GM23338 (cell line): ENCODE measurements at places on chromosomes 12 and 14.
A peak's percentile ranks its signal among the peaks of the same experiment; 100 is the strongest.

DNA sequence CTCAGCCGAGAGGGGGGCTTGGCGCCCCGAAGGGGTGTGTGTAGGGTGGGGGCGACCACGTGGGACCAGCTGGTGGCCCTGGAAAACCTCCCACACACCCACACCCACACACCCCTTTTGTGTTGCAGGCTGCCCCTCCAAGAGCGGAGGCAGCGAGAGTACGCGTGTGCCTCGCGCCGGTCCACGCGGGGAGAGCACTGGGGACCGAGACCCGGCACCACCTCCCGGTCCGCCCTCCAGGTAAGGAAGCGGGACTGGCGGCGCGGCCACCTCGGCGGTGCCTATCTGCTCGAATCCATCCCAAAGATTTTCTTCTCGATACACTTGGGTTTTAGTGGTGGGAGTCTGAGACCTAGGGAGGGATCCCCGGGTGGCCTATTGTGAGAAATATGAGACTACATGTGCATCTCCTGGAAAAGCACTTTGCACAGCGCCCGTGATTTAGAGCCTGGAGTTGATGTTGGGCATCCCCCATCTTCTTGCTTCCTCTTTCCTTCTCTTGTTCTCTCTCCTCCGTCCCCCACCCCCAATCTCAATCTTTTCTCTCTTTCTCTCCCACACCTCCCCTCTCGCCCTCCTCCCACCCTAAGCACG lies 393 bp downstream of the SYT1 start:
- DNase-seq: peak; percentile 37

DNA sequence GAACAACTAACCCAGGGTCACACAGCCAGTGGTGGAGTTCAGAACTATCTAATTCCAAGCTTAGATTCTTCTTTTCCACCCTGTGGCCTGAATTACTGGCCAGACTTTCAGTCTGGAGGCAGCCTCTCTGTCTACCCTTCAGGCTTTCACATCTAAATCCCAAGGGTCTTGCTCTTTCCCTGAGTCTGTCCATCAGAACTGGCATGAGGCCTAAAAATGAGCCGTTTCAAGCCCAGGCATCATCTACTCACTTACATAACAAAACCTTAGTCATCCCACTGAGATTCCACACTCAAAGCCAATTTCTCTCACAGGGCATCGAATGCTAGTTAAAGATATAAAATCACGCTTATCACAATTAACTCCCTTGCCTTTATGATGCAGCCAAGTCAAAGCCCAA lies 1.3 kb upstream of the PTGDR start:
- DNase-seq: no peak

- DNase-seq: no peak
Observed at GRCh38 chr14:30381861-30382480, 177.0 kb upstream of the G2E3 start.

- peak; percentile 19 for DNase-seq
Observed at GRCh38 chr12:97075161-97075933, 168.3 kb downstream of the NEDD1 start.

DNA sequence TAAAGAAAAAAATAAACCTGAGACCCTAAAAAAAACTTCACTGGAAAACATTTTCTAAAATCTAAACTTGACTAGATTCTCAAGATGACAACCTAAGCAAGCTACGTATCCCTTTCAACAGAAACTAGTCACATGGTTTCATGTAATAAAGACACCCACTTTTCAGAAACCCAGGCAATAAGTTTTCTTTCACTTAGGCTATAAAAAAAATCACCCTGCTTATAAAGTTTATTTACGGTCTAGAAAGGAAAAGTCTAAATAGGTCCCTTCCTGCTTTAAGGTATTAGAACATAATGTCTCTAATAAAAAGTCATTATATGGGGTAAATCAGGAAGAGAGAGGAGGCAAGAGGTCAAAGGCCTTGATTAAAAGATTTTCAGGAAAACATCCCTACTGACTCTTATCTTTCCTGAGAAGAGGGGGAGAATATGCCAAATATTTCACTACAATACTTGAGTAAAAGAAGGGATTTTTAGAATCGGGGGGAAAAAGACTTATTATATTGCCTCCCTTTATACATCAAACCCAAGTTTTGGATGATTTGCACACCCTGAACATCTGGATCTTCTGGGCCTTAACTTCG lies 9.5 kb downstream of the CLIP1 start:
- no peak for DNase-seq

DNA sequence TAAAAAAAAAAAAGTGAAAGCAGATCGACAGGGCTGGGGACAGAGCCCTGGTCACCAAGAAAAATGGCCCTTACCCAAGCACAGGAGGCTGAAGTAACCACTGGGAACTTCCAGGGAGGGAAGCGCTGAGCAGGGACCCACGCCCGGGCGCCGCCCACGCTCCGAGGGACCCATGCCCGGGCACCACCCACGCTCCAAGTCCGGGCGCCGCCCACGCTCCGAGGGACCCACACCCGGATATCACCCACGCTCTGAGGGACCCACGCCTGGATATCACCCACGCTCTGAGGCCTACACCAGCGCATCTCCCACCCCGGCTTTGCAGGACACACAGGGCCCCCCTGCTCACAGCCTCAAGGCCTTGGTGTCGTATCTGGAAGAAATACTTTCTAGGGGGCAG lies 25.7 kb downstream of the CHGA start:
- no peak for DNase-seq

DNA sequence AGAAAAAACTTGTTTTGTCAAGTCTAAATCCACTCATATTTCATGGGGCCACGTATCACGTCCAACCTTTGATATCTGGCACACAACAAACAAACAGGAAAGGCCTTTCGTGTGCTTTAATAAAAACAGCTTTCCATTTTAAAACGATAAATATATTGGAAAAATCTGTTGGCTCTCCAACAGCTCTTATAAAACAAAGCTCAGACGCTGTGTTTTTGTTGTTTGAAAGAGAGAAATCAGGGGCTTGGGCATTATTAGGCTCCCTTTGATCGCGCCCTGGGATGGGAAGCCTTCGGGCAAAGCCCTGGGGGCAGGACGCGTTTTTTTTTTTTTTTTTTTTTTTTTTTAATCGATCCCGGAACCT lies 429 bp upstream of the PLEKHA5 start:
- DNase-seq: no peak
